GM23248 (cell line): ENCODE measurements at places on chromosomes 2 and 18. TPM values are rescaled to one million over a fixed set of nuclear protein-coding genes. Genes with fewer than 3 reads are reported as not detected.

DNA sequence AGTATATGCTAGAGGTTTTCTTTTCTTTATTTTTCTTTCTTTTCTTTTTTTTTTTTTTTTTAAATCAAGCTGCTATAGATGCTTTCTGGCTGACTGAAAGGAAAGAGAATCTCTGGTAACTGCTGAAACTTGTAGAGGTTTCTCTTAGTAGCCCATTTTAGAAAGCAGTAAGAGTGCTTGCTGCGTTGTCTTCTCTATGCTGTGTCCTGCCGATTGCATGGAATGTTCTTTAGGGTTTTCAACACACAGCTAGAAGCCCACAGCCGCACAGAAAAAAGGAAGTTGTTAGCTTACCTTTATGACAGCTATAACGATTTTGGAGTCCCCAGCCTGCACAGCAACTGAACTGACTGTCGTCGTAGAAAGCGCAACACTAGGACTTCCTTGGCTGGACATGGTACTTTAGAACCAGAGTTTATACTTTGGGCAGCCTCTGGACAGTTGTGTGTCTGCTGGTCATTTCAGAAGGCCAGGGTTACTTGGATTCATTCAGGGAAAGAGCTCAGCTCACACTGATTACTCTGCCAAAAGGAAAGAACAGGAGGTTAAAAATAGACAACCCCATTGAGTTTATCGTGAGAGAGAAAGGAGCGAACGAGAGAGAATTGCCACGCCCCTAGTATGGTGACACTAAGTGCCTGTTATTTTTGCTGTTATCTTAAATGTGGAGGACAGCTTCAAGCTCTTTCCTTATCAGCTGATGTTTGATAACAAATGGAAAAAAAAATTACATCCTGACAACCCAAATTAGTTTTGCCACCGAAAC lies at the start of gene CCDC141:
Gene CCDC141 (minus strand): TSS at position 592 of the 766 bp plus-strand sequence. CDS start 196 bp downstream, at position 396.
- no peak for DNase-seq

The NEURL3 gene
- not detected in 2 replicates for total RNA-seq

DNA sequence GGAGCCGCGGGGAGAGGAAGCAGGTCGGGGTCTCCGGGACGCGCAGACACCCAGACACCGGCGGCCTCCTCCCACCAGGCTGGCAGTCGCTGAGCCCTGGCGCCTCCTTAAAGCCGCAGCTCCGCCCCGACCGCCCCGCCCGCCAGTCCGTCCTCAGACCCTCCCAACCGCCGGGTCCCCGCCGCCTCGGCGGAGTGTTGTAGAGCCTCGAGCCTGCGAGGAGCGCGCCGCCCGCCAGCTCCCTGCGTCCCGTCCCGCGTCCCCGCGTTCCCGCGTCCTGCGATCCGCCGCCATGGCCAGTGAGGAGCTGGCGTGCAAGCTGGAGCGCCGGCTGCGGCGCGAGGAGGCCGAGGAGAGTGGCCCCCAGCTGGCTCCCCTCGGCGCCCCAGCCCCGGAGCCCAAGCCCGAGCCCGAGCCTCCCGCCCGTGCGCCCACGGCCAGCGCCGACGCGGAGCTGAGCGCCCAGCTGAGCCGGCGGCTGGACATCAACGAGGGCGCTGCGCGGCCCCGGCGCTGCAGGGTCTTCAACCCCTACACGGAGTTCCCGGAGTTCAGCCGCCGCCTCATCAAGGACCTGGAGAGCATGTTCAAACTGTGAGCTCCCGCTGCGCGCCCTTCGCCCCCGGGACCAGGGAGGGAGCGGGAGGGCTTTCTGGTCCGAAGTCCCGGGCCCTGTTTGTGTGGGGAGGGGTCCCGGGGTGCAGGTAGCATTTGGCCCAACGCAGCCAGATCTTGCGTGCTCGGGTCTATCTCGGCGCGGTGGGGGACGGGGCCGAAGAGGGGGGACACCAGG lies at the start of gene EFHD1:
Gene EFHD1 (plus strand): TSS at position 192 of the 793 bp plus-strand sequence. CDS start 101 bp downstream, at position 293.
- peak; percentile 50 for DNase-seq

The RIT2 gene
- not detected in 2 replicates for total RNA-seq

GRCh38 chr18:30859036-30859435 lies 183.5 kb downstream of the DSC3 start:
- DNase-seq, result no peak

DNA sequence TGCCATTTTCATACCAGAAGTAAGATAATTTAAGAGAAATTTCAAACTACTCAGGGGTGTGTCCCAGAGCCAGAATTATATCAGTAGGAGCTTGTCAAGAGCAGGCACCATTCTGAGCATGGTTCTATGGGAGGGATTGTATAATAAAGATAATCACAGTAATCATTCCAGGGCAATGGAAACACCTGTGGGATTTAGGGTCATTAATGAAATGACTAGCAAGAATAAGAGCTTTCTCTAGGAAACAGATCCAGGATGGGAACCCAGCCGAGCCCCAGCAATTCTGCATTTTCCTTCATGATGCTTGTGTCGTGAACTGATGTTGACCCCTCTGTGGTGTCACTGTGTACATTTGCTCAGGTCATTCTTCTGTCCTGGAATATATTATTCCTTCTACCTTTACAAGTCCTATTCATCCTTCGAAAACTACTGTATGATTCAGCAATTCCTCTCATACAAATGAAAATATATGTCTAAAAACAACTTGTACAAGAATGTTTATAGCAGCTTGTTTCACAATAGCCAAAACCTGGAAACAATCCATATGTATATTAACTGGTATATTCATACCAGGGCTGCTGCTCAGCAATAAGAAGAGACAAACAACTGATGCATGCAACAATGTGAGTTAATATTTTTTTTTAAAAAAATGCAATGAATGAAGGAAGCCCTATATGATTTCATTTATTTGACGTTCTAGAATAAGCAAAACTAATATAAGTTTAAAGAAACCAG lies 687.8 kb upstream of the KLHL29 start:
- no peak for DNase-seq

The ASXL3 gene
- total RNA-seq, result not detected in 2 replicates

The UGT1A5 gene
- total RNA-seq, result not detected in 2 replicates

The REG1B gene
- not detected in 2 replicates for total RNA-seq

The FABP1 gene
- total RNA-seq, result not detected in 2 replicates

The FN1 gene
- 33,406 and 36,331 TPM in 2 replicates for total RNA-seq

- DNase-seq, result peak; percentile 78
These were observed 142.4 kb downstream of the ZFP36L2 start for GRCh38 chr2:43083710-43084698.

DNA sequence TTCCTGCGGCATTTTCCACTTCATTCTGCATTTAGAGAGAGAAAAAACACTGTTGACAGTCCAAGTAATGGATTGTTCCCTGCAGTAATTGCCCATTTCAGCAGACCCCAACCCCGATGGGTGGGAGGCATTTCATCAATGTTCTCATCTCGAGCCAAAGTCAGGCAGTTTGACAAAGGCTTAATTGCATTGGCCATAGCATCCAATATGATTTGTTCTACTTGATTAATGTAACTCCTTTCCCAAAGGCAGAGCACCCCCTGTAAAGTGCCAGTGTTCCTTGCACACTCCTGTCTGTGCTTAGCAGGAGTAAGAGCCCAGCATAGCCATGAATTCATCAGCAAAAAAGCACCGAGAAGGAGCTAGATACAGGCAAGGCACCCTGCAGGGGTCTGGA lies 174.4 kb downstream of the SEPTIN10 start:
- no peak for DNase-seq

DNA sequence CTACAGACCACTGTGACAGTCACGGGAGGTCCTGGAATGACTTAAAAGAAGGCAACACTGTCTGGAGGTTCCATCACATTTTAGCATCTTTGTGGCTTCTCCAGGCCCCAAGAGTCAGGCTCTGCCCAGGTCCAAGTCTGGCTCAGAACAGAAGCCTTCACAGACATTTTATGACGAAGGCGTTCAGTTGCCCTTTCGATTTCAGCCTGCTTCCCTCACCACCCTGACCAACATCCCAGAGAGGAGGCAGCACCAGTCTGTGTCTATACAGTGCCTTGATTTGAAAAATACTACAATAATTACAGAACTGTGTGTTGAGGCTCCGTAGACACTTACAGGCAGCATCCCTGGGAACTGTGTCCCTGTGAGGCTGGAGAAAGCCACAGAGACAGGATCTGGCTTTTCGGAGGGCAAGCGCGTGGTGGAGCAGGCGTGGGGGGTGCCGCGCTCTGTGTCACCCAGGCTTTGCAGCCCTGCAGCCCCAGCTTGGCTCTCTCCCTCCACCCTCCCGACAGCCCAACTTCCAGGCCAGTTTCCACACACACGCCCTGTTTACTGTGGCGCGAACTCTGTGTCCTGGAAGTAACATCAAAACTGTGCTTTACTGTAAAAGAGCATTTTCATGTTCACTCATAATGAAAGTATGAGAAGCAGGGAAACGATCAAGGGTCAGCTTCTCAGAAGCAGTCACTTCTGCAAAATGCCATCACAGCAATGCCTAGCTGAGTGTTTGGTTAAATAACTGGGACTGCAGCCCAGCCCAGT lies 153.5 kb upstream of the ALKAL2 start:
- no peak for DNase-seq

GRCh38 chr2:160269803-160270570 lies 69.9 kb upstream of the ITGB6 start:
- DNase-seq, result peak; percentile 95

GRCh38 chr2:222943820-222944219 lies 83.0 kb downstream of the ACSL3 start:
- peak; percentile 50 for DNase-seq

The ARHGEF33 gene
- total RNA-seq, result 0.13 and 0.54 TPM in 2 replicates

The INO80B gene
- total RNA-seq, result 10.9 and 32.5 TPM in 2 replicates

- DNase-seq, result no peak
These were observed 860.0 kb upstream of the ZEB2 start for GRCh38 chr2:145379934-145380333.

- no peak for DNase-seq
These were observed 97.5 kb downstream of the ERBB4 start for GRCh38 chr2:212441141-212441540.

DNA sequence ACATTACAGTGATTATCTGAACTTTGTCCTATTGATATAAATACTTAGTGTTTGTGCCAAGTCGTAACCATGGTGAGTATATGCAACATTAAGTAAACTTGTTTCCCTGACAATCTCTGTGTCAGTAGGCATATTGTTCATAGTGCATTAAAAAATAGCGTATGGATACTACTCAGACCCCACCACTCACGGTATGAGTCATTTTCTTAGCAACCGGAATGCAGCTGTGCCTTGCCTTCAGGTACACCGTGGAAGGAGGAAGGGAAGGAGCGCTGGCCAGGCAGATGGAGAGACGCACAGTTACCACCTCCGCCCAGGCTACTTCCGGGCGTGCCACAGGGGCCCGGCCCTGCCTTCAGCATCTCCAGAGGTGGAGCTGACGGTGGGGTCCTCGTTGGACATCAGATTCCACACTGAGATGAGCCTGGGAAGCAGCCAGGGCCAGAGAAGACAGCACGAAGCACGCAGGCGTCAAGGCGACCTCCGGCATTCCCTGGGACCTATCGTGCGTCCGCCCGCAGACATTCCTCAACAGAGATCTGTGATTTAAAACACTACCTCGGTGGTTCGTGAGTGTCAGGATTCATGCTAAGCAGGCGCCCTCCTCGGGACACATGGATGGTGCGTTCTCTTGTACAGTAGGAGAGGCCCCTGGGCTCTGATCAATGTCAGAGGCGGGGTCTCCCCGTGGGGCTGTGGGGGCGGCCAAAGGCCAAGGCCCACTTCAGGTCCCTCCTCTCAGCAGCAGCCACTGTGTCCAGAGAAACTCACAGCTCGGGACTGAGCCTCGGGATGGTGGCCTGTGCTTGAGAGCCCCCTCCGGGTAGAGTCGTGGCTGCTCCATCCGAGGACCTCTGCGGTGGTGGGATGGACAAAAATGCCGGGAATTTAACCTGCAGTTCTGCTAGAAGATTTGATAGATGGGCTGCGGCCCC lies 82.2 kb upstream of the HDAC4 start:
- DNase-seq, result no peak

DNA sequence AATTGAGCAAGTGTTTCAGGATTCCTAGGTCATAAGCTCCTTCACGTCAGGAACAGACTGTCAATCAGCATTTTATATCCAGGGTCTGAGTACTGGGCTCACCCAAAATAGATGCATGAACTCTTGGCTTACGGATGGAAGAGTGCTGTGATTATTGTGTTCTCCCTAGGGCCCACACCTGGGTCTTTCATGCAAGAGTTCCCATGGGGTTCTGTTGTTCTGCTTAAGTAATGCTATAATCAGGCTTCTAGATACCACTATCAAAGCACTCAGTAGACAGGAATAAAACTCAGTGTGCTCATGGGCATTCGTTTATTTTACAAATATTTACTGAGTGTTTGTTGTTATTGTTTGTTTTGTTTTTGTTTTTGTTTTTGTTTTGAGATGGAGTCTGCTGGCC lies 46.4 kb upstream of the PMAIP1 start:
- no peak for DNase-seq

GRCh38 chr2:23636426-23636825 lies 251.4 kb downstream of the KLHL29 start:
- peak; percentile 15 for DNase-seq

- no peak for DNase-seq
These were observed 114.1 kb downstream of the GFPT1 start for GRCh38 chr2:69272803-69273471.

GRCh38 chr18:24138789-24139616 lies at the start of gene CABYR:
Gene CABYR, plus strand, starts transcription at chr18:24139062. Its CDS starts 4,053 bp downstream, at chr18:24143115.
- peak; percentile 94 for DNase-seq

GRCh38 chr2:15527074-15527739 lies 33.9 kb downstream of the NBAS start:
- no peak for DNase-seq

GRCh38 chr18:6722690-6723089 lies 6.8 kb upstream of the ARHGAP28 start:
- DNase-seq, result no peak

The IL1R2 gene
- total RNA-seq, result 0.22 TPM in 1 of 2 replicates, not detected in the other

The PLCD4 gene
- total RNA-seq, result 0.51 and 1.3 TPM in 2 replicates

The CXCR4 gene
- total RNA-seq, result not detected in 2 replicates

GRCh38 chr2:138536302-138536701 lies 34.7 kb downstream of the SPOPL start:
- DNase-seq, result peak; percentile 13

The SETBP1 gene
- 4.1 and 5.2 TPM in 2 replicates for total RNA-seq

- peak; percentile 68 for DNase-seq
These were observed 9.5 kb upstream of the SMAD7 start for GRCh38 chr18:48959921-48960920.

- DNase-seq, result no peak
These were observed 201.2 kb downstream of the MYCN start for GRCh38 chr2:16141641-16141921.

The CCDC148 gene
- 0.13 and 0.86 TPM in 2 replicates for total RNA-seq

DNA sequence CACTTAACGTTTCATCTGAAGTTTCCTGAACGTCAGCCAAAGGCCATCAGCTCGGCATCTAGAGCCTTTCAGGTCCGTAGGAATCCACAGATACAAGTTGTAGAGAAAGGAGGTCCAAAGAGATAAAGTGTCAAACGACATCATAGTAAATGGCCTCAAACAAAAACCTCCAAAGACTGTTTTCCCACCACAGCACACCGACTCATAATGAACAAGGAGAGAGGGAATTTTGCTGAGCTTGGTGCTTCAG lies 150.3 kb downstream of the PXDN start:
- DNase-seq, result no peak

The DUSP19 gene
- total RNA-seq, result 2.3 and 5.3 TPM in 2 replicates
